ENCODE measurements at places on chromosomes 2 and 18.

DNA sequence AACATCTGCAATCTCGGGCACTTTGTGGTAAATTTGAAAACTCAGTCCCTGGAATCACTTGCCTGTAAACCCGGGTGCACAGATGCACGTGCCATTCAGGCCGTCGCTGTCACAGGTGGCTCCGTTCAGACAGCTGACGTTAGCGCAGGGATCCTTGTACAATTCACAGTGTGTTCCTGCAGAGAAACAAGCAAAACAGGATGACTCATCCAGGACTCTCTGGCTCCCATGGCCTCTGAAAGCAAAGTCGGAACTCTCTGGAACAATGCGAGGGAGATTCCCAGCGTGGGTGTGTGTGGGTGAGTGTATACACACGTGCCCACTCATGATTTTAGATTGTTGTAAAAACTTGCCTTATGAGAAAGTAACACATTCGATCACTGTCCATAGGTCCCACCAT is 136.1 kb upstream of the PID1 start:
- peaks cover 8% of the 10 kb centered on the region for H3K4me1 ChIP-seq
- peak overlapping the region; percentile 41 for H3K4me3 ChIP-seq
- no peak overlapping the region for H3K27ac ChIP-seq
- H3K36me3 ChIP-seq: no peaks in the 10 kb centered on the region

- no peaks in the 10 kb centered on the region for H3K27me3 ChIP-seq
- DNase-seq: peak; percentile 80
- no peak overlapping the region for H3K27ac ChIP-seq
- H3K36me3 ChIP-seq: no peaks in the 10 kb centered on the region
- no peak overlapping the region for H3K4me3 ChIP-seq
Measured at GRCh38 chr2:15912203-15912602, 28.1 kb upstream of the MYCN start.

DNA sequence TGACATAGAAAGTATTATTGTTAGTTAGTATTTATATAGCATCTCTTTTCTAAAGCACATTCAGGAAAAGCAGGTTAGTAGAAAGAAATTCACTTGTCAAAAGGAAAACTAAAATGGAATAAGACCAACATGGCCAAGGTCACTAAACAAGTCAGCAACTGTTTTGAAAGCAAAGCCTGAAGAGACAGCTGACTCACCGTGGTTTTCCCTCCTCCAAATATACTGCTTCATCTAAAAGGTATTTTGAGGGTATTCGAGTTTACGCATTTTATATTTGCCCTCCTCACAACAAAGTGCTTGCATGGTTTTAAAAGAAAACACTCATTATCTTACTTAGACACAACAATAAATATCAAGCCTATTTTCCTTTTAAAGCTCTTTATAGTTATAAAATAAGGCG is 24.0 kb downstream of the ZNF385B start:
- no peak overlapping the region for H3K27ac ChIP-seq
- no peaks in the 10 kb centered on the region for H3K36me3 ChIP-seq
- DNase-seq: no peak
- no peak overlapping the region for H3K4me3 ChIP-seq
- peaks cover 11% of the 10 kb centered on the region for H3K27me3 ChIP-seq
- no peaks in the 10 kb centered on the region for H3K4me1 ChIP-seq

GRCh38 chr18:74804677-74805076 is 207.0 kb downstream of the ZNF407 start:
- H3K4me1 ChIP-seq: peaks cover 15% of the 10 kb centered on the region
- no peak overlapping the region for H3K27ac ChIP-seq
- no peaks in the 10 kb centered on the region for H3K36me3 ChIP-seq
- DNase-seq: no peak
- no peak overlapping the region for H3K4me3 ChIP-seq

- H3K36me3 ChIP-seq: no peaks in the 10 kb centered on the region
- H3K4me3 ChIP-seq: no peak overlapping the region
- peaks cover 9% of the 10 kb centered on the region for H3K4me1 ChIP-seq
- H3K27me3 ChIP-seq: no peaks in the 10 kb centered on the region
Measured at GRCh38 chr2:189826039-189826438, 41.8 kb downstream of the PMS1 start.

All from osteoblast (primary cell).